ENCODE measurements at places on chromosomes 3 and 15.

DNA sequence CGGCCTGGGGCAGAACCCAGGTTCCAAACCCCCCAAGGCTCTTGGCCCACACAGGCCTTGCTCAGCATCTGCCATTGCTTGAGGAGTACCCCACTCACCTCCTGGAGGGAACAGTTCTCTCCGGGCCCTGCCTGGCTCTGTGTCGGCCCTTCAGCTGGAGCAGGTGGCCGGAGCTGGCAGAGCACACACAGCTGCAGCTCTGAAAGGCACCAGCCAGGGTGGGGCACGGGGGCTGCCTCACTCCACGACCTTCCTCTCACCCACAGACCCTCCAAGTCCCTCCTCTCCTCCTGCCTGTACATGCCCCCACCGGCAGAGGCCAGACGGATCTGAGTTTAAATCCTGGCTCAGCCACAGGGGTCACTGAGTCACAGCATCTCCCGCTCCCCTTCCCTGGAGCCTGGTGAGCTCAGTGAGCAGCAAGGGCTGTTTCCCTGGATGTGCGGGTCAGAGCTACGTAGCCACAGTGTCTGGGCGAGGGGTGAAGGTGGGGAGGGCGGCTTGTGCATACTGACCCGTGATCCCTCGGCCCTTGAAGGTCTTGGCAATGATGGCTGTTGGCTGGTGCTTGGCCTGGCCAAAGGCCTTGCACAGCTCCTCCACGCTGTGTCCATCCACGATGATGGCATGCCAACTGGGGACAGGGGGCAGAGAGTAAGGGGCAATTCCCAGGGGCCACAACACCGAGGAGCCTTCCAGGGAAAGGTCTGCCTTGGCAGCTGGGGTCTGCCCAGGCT lies 23.0 kb downstream of the TKT start:
- no peak for DNase-seq

GRCh38 chr3:126412841-126413692 lies 18.4 kb downstream of the CFAP100 start:
- DNase-seq = no peak

GRCh38 chr3:72078676-72079368 lies 293.9 kb upstream of the PROK2 start:
- DNase-seq = no peak

DNA sequence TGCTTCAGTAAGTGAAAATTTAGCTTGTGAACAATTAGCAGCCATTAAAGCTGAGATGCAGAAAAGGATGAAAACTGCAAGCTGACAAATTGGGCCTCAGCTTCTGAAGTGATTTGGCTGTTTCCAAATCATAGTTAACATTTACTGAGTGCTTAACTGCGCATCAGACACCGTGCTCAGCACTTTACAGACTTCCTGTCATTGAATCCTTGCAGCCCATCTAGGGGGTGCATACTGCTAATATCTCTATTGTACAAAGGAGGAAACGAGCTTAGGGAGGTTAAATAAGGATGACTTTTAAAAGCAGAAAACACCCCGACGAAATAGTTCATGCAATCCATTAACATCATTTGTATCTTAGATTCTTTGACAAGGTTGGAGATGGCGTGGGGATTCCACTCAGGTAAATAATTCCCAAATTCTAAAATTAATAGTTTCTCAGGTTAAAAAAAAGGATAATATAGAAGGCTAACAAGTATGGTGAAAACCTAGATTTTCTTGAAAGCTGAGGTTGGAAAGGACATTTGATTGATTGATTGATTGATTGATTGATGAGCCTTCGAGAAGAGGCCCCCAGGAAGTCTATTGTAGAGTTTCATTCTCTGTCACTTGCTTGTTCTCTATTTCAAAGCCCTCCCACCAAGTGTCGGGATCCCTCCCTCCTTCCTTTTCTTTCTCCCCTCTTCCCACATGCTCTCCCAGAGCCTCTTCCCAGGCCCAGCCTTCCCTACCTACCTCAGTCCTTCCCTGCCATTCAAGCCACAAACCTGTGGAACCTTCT lies 23.5 kb upstream of the EPHB3 start:
- DNase-seq = no peak

DNA sequence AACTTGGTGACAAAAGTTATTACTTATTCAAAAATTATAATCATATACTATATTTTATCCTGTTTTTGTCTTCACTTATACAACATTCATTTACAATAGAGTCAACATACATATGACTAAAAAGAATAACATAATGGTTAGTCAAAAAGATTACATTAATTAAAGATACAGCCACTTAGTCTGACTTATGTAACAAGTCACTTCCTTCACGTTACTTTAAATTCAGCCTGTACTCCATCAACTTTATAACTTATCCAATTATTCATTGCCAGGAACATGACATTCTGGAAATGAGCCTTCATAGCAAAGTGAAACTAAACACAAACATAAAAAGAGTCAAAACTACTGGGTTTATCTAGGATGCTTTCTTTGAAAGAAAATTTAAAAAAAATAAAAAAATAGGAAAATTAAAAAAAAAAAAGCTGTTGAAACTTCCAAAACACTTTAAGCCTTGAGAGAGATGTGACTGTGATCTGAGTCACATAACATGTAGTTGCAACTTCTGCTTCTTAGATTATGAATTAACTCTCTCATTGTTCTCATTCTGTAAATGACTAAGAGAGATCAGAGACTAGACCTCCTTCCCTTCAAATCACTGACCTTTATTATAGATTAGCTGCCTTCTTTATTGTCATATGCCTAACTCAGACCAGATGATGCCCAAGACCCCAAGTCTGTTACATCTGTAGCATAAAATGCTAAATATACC lies 107.8 kb downstream of the MYRIP start:
- no peak for DNase-seq

GRCh38 chr3:37819591-37819990 lies 42.1 kb upstream of the CTDSPL start:
- DNase-seq = no peak

- no peak for DNase-seq
These were observed 21.6 kb upstream of the TAFA4 start for GRCh38 chr3:68953816-68954444.

GRCh38 chr3:186996356-186996755 lies 66.0 kb downstream of the ST6GAL1 start:
- DNase-seq = no peak

DNA sequence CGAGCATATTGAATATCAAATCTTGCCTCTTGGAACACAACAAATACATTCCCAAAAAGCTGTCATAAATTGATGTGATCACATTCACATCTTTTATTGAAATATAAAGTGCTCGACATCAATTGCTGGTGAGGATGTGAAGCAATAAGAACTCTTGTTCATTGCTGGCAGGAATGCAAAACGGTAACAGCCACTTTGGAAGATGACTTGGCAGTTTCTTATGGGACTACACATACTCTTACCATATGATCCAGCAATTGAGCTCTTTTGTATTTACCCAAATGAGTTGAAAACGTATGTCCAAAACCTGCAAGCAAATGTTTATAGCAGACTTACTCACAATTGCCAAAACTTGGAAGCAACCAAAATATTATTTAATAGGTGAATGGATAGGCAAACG lies 234.9 kb downstream of the CACNA2D3 start:
- DNase-seq = no peak

DNA sequence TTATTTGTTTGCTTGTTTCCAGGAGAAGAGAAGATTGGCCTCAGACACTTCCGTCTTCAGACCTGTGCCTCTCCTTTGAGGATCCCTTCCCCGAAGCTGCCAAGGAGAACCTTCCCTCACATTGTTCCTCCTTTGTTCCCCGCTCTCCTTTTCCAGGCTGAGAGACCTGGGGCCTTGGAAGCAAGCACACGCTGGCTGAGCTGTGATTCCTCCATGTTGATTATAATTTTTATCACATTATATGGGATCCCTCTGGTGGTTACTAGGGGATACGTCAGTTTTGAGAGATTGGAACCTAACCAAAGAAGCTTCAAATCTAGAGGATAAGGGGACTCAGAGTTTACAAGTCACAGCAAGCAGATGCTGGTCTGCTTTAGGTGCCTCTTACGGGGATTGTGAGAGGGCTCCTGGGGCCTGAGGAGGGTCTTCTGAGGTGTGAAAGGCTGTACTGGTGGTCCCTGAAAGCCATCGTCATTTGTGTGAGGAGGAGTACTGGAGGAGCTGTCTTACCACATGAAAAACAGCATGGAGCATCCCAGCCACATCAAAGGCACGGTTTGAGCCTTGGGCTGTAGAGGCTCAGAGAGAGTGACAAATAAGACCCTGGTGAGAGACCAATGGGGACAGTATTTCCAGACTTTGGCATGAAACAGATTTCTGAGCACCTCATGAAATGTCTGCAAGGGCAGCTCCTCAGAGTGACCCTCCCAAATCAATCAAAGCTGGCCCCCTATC lies 760.1 kb upstream of the CFAP20DC start:
- DNase-seq = no peak

DNA sequence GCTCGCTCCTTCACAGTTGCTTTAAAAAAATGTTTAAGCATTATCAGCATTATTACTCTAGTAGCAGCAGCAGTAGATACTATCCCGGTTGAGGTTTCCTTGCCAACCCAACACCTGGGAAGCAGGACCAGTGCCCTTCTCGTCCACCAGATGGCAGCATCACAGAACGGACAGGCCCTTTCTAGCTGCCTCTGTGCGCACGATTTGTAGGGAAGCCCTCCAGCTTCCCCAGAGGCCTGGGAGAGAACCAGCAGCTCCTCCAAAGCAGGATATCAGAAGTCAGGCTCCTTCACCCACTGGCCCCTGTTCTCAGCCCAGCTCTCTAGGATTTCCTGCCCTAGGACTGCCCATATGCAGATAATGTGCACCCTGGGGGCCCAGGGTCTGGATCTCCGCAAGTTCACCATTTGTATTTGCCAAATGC lies 16.8 kb upstream of the ESYT3 start:
- no peak for DNase-seq

DNA sequence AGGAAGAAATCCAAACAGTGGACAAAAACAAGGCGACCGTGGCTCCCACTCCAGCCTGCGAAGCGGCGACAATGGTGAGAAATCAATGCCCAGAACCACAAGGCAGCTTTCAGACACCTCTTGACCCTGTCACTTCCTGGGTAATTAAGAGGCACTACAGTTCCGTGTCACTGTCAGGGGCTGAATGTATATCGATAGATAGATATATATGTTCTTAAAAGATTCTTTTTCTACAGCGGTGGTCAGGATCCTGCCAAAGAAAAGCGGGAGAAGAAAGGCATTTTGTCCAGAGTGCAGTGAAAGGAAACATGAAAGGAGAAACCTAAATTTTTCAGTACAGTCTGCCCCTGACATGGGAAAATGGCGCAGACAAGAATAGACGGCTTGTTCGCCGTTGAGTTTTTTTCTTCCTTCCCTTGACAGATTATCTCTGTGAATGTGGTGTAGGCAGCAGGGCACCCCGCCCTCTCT lies 56.2 kb upstream of the HES1 start:
- DNase-seq = no peak

- DNase-seq = no peak
These were observed 491 bp upstream of the SENP7 start for GRCh38 chr3:101513419-101513986.

- no peak for DNase-seq
These were observed 157.4 kb upstream of the LRTM1 start for GRCh38 chr3:55085231-55085630.

All from BJ (cell line).